Right ventricle myocardium superior (tissue), 1 donor: ENCODE measurements at places on chromosomes 6 and 20.

DNA sequence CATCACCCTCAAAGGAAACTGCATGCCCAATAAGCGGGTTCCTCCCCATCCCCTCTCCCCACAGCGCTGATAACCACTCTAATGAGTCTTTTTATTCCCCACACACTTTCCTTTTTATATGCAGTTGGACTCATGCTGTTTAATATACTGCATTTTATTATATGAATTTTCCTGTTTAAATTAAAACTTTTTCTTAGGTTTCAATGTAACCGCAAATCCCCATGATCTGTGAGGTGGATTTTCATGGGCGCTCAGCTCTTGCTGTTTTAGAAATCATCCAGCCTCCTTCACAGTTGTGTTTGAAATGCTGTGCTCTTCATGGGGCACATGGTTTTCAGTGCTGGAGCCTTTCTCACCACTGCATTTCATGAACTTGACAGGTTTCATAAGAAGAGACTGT is 165.1 kb upstream of the LAMP5 start:
- DNase-seq = no peak

DNA sequence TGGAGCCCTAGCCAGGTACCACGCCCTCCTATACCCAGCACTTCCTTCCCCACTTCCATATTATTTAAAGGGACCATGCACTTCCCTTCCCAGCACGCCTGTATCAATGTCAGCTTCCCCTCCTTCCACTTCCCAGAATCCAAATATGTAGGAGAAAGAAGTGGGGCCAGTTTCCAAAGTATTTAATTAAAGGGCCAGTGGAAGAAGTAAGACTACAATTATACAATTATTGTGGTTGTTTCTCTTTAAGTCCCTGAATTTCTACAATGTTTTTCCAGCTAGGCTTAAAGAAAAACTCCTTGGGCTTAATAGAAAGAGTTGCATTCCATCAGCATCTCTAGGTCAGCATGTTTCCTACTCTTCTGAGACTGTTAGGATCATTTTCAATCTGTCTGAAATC is 515.8 kb downstream of the PREX1 start:
- no peak for DNase-seq

GRCh38 chr6:5626727-5627426 is 365.6 kb downstream of the FARS2 start:
- DNase-seq = no peak

- DNase-seq = no peak
Measured at GRCh38 chr6:142819603-142820337, 125.2 kb downstream of the HIVEP2 start.

GRCh38 chr6:97059473-97059872 is 134.9 kb downstream of the KLHL32 start:
- DNase-seq = no peak

GRCh38 chr6:147869869-147870268 is 361.4 kb downstream of the SAMD5 start:
- DNase-seq = no peak

DNA sequence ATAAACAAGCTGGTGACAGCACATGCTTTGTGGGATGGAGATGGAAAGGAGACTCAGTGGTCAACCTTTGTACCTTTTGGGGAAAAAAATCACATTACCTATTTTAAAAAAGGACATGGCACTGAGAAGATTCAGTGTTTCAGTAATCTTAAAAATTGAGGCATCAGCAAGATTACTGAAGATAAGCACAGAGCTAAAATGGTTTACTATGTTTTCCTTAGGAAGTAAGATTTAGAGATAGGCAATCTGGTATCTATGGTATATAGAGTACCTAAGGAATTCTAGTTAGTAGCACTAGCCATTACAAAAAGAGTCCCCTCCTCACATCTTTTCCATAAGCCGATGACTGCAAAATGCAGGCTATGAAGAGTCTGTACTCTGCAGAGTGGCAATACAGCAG is 35.7 kb downstream of the TOMM6 start:
- DNase-seq = no peak

GRCh38 chr20:24388828-24389380 is 80.5 kb upstream of the SYNDIG1 start:
- no peak for DNase-seq
